ENCODE measurements at places on chromosomes 12 and 14.
A peak's percentile ranks its signal among the peaks of the same experiment; 100 is the strongest.

GRCh38 chr12:56104815-56105608 lies 653 bp downstream of the PA2G4 start:
- DNase-seq: peak; percentile 77

DNA sequence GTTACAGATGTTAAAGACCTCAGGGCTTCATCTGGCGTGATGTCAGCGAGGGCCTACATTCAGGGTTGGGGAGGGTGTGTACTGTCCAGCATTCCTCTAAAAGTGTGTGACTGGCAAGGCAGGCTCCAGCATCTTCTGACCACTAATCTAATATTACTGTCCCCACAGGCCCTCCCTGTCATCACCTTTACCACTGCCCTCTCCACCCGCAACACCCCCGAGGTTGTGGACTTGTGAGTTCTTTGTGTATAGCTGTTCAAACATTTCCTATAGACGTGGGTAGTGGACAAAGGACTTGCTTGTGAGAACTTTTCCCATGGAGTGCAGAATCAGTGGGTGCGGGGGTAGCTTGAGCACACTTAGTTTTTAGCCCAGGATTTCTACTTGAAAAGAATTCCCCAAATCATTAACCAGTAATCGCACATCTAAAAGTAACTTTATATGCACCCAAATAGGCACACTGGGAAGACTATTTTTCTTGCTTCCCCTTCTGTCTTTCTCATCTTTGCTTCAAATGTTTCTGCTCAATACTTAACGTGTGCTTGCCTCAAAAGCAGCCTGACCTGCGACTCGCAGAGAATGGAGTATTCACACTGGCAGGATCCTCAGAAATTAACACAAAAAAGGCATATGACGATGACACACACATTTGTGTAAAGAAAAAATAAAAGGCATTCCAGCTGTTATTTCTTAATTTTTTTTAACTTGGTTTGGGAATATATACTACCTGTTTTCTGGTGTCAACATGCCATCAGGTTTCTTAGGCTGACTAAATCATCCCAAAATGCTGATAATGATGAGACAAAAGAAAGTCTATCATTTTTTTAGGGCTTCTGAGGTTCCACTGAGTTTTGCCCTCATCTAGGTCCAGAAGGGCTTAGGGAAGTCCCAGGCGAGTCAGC lies 158.4 kb upstream of the HIF1A start:
- no peak for DNase-seq

- no peak for DNase-seq
Measured at GRCh38 chr12:13790317-13790716, 191.1 kb downstream of the GRIN2B start.

- DNase-seq: no peak
Measured at GRCh38 chr12:94650143-94651056, at the start of gene TMCC3. Gene TMCC3 (minus strand): TSS chr12:94650557. CDS start chr12:94650430, 127 bp downstream.

DNA sequence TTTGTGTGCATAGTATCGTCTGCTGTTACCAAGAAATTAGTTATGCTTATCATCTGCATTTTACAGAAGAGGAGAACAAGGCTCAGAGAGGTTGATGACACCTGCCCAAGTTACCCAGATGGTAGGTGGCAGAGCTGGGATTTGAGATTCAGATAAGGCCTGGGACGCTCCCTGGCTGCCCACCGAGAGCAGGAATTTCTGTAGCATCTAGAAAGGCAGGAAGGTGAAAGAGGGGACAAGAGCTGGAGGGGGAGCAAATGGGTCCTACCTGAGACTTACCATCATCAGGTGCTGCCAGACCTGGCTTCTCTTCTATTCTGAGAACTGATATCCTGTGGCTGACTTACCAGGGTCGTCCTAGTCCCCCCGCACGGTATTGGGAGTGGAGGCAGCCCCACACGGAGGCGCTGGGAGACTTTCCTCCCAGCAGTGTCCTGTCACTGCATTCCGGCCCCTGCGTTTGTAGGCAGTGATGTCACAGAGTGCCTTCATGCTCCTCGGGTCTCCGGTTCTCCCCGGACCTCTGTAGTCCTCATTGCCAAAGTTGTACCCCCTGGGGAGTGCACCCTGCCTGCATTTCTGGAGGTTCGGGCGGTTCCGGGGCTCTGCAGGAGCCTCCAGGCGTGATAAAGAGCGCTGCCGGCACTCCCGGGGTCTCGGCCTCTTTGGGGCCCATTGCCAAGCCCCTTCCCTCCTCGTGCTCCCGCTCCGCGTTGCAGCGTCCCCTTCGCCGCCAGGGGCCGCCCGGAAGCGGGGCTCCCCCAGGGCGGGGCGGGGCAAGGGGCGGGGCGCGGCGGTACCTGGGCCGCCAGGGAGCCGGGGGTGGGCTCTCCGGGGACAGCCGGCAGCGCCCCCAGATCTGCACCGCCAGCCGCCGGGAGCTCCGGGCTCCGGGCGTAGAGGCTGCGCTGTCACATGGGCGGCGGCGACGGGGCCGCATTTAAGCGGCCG lies at the start of gene CABP1:
Gene CABP1 (plus strand): TSS at position 856 of the 951 bp plus-strand sequence. CDS start 60 bp downstream, at position 916.
- no peak for DNase-seq

- no peak for DNase-seq
Measured at GRCh38 chr14:41973178-41973577, 366.5 kb downstream of the LRFN5 start.

DNA sequence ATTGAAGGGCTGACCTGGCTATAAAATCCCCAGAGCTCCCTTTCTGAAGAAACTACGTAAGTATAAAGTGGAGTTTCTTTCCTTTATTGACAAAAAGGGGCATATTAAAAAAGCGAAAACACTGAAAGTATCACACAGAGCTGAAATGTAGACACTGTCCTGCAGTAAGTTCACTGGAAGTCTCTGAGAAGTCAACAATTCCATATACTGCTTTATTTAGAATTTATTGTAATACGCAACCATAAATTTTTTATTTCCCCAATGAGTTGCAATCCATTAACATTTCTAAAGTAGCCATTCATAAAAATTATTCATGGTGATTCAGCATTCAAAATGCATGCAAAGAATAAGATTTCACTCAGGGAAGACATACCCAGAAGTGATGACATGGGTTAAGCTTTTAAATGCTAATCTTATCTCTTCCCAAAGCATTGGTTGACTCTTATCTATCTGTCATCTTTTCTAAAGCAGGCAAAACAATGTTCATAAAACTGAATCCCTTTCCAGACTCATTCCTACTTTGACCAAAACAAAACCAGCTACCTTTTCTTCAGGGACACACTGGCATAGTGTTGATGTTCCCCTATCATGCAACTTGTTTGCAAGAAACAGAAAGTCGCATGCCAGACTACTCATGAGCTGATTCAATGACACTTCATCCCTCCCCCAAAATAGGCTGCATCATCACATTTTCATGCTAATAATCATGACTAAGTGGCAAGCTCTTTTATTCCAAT lies 17.3 kb downstream of the KITLG start:
- DNase-seq: no peak

DNA sequence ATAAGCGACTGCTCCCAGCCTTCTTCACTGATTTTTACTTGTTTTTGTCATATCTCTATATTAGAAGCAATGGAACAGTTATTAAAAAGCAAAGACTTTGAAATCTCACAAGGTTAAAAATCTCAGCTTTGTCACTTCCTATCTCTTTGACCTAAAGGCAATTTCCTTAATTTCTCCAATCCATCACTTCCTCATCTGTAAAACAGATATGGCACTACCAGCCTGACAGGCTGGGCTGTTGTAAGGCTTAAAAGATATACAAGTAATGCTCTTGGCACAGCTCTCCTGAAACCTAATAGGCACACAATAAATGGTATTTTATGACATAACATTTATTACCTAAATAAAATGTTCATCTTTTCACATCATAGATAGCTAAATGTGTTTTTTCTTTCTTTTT lies 25.6 kb downstream of the ATXN2 start:
- DNase-seq: no peak

DNA sequence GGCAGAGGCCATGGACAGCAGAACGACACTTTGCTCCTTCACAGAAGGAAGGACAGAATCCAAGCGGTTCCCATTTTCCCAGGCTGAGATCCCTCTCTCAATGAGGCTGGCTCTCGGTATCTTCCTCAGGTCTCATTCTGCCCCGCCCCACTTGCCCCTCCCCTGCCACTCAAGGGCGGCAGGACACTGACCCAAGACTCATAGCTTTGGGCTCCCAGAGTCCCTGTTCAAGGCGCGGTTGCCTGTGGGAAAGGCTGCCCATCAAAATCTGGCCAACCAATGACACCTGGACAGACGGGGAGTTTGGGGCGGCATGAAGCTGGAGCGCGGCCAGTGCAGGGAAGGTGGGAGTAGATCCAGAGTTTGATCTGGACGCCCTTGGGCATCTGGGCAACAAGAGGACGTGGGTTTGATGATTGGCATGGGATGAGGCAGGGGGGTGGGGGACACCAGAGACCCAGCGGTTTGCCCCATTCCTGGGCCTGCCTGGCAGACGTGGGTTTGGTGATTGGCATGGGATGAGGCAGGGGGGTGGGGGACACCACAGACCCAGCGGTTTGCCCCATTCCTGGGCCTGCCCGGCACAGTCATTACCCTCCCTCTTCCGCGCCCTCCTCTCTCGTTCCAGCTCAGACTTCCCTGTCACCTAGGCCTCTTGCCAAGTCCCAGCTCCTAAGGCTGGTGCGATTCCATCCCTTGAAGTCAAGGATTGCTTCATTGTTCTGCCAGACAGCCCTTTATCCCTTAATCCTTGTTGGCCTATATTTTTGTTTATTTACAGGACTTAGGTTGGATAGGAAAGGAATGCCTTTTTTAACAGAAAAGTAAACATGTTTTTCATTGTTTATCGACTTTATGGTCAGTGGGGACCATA lies 92.1 kb downstream of the NINJ2 start:
- no peak for DNase-seq

DNA sequence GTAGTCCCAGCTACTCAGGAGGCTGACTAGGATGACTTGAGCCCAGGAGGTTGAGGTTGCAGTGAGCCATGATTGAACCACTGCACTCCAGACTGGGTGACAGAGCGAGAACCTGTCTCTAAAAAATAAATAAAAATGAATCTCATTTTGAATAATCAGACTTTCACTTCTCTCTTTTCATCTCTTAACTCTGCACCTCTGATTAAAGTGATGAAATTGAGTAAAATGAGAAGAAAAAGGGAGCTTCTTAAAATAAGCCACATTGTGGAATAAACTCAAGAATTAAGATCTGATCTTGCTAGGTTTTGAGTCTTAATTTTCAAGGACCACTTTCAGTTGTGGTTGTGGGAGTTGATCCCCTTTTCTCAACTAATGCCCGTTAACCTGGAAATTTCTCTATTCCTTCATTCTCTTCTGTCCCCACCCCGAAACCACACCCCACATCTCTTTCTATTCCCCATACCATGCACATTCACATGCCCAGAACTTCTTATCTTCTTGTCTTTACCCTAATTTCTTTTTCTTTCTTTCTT lies 70.9 kb upstream of the ETV6 start:
- no peak for DNase-seq

GRCh38 chr12:12939888-12940287 lies 12.1 kb downstream of the GPRC5D start:
- DNase-seq: no peak

- DNase-seq: no peak
Measured at GRCh38 chr12:101004898-101005297, 205.1 kb downstream of the SLC5A8 start.

DNA sequence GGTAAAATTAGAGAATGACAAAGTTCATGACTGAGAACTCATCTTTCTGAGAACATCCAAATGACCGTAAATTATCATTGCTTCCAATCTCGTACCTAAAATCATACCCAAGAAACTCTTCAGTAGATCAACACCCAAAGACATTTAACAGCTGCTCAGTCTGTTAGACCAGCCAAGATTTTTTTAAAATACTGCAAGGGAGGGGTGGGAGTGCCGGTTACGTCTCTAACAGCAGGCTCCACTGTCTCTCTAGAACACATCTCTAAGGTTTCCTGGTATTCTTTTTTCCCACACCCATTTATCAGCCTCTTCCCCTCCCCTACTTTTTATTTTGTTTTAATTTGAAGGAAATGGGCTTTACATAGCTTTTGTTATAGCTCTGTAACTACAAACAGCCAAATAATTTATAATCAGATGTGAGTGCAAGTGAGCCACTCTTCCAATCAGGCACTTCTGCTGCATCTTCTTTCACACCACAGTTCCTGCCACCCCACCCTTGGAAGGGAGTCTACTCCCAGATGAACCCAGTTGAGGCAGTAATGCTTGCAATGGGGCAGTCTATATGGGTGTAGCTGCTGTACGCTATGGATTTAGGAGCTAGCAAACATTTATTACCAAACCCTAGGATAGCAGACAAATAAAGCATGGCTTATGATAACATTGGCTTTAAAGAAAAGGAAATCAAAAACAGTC lies 21.9 kb downstream of the PTPRB start:
- no peak for DNase-seq

GRCh38 chr12:96471368-96472050 lies 17.9 kb upstream of the CFAP54 start:
- no peak for DNase-seq

DNA sequence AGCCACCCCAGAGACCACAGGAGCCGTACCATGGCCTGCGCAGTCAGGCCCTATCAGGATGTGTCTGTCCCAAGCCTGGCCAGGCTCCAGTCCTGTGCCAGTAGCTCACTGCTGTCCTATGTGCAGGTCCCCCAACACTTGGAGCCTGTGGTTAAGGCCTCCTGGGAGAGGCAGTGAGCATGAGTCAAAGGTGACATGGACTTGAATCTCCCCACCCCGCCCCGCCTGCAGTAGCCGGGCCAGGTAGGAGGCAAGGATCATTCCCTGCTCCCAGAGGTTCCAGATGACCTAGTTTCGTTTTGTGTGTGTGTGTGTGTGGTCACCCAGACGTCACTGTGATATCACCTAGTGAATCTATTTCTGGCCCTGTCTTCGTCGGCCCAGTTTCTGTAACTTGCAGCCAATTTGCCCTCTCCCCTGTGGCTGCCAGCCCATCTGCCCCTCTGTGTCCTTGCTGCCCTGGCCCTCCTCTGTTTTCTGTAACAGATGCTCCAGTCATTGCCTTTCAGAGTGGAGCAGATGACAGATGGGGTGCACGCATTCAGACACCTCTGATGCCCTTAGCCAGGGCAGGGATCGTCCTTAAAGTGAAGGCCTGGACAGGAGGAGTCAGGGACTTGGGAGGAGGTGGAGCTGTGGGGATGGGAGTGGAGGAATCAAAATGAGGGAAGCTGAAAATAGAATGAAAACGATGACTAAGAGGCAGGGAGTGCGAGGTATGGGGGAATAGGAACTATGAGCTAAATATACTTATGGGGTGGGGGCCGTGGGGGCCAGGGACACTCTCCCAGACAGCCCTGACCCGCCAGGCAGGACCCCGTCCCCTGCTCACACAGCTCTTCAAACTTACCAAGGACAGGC lies 37.4 kb downstream of the SLC6A12 start:
- DNase-seq: no peak

- DNase-seq: no peak
Measured at GRCh38 chr14:61177279-61178225, 103.6 kb downstream of the TMEM30B start.

Measured in type B pancreatic cell (in vitro differentiated cells).